ENCODE measurements at places on chromosomes 11 and 22.

- no peak for DNase-seq
These were observed 20.9 kb upstream of the SLC25A1 start for GRCh38 chr22:19199479-19199878.

DNA sequence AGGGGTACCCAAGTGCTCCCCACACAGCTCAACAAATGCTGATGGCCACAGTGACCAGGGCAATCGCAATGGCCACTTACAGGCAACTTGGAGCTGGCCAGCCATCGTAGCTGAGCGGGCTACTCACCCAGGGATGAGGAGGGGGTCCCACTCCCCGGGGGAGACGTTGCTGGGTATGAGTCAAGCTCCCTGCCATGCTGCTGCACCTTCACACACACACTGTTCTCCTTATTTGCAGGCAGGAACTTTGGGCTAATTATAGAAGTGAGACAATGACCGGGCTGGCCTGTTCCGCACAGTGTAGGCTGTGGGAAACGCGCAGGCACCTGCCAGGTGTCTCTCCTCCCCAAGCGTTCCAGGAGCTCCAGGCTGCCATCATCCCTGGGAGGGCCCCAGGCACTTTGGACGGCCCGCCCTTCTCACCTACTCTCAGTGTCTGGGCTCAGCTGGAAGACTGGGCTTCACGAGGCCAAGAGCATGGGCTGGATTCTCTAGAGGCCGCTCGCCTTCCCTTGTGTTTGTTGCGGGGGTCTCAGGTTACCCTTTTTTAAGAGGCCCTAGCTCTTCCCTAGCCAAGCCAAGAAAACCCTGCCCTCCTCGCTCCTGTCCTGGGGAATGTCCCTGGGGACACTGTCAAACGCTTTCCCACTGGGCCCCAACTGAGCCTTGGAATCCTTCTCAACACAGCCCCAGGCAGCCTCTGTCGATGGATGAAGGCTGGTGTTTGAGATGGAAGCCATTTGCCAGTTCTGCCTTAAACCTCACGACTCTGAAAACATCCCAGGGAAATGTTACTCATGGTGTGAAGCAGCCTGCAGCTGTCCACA, 73.0 kb downstream of the RTL6 start:
- DNase-seq: no peak

- peak; percentile 63 for DNase-seq
These were observed 8.7 kb downstream of the PNPLA5 start for GRCh38 chr22:43883012-43883661.

- DNase-seq: peak; percentile 3
These were observed 418.2 kb downstream of the METTL15 start for GRCh38 chr11:28526406-28526751.

DNA sequence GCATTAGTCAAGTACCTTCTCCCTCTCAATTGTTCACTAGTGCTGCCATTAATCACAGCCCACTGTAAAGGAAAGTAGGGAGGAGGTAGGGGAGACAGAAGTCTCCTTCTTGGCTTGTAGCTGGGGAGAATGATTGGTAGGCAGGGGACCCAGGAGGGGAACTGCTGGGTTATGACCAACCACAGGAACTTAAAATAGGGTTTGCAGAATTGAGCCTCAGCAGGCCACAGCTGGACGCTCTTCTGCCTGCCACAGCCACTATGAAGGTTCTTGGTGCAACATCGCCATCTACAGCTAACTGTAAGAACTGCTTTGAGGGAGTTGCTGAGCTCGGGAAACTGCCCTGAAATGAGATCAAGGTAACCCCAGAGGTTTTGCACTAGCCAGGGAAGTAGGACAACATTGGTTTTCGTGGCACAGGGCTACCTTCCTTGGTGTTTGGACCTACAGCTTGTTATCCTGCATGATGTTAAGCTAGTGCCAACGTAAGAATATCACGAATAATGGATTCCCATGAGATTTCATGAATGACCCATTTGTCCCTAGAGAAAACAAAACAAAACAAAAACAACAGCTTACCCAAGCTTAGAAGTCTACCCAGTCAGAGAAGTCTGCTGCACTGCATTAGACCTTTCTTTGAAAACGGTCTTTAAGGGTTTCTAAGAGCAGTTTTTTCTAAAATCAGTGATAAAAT, 787.1 kb upstream of the API5 start:
- DNase-seq: peak; percentile 98

DNA sequence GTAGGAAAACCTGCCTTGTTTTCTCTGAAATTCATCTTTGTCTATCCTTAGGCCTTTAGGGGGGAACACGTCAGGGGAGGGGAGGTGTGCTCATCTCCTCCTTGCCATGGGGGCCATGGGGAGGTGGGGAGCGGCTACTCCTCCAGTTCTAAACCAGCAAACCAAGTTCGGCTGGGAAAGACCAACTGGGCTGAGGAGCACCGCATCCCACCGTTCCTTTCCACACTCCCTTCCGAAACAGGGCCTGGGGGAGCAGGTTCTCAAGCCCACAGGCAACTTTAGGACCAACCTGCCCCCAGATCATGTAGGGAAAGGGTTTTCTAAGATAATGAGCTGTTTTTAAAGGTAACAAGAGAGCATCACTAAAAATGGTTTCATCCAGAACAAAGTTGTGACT, 77.5 kb upstream of the PITPNB start:
- DNase-seq: no peak

- DNase-seq: no peak
These were observed 12.8 kb downstream of the PNPLA5 start for GRCh38 chr22:43878831-43879550.

- no peak for DNase-seq
These were observed 43.8 kb downstream of the APOL1 start for GRCh38 chr22:36296690-36297089.

DNA sequence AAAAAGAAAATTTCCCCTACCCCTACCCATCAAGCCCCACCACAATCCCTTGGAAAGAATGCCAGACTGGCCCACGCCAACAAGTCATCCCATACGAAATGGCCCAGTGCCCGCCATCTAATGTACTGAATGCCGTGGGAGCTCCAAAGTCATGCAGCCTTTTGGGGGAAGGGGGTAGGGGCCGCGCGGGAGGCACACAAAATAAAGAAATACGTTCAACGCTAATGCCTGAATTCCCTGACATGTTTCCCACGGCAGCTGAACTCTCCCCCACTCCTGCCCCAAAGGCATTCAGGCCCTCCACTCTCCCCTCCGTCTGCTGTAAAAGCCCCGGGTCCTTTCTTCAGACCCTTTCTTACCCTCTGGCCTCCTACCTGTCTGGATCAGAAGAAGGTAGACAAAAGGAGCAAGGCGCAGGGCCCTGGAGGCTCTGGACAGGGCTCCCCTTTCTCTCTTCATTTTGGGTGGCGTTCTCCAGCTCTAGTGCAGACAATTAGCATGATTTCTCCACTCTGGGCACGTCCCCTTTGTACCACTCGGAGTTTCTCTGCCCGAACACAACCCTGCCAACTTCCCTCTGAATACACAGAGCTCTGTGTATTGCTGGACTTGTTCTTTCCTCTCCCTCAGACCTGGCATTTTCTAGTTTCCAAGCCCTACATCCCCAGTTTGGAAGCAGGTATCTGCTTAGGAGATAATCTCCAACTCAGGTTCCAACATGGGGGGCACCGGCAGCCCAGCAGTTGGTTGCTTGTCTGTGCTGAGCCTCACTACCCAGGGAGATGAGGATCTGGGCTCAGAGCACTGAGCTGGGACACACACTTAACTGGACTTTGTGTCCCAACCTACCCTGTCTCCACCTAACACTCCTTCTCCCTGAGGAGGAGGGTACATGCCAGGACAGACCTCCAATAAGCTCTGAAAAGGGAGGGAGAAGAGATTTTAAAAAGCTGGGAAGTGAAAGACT, at the start of gene HEPACAM:
Gene HEPACAM, minus strand, starts transcription at position 500 of the 967 bp plus-strand sequence. Its CDS starts 41 bp downstream, at position 459.
- DNase-seq: no peak

- no peak for DNase-seq
These were observed 98.1 kb downstream of the RNF169 start for GRCh38 chr11:74846770-74847169.

DNA sequence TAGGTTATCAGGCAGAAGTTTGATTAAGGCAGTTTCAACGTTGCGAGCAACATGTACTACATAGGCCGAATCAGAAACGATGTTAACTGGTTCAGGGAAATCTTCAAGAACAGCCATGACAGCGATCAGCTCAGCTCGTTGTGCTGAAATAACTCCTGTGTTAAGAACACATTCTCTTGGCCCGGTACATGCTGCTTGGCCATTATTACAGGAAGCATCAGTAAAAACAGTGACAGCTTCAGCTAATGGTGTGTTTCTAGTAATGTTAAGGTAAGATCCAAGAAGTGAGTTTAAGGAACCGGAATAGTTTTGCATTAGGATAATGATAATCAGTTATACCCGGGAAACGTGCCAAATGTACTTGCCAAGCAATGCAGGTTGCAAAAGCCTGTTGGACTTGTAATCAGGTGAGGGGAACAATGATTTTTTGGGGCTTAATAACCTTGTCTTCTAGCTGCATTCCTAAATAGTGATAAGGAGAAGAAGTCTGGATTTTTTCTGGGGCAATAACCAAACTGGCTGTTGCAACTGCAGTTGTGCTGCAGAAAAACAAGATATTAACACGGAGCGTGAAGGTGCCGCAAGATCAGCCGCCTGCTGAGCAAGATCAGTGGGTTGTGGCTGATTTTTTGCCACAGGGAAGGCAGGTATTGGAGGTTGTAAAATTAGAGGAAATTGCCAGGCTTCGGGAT, 14.3 kb downstream of the OR52K1 start:
- DNase-seq: peak; percentile 38

DNA sequence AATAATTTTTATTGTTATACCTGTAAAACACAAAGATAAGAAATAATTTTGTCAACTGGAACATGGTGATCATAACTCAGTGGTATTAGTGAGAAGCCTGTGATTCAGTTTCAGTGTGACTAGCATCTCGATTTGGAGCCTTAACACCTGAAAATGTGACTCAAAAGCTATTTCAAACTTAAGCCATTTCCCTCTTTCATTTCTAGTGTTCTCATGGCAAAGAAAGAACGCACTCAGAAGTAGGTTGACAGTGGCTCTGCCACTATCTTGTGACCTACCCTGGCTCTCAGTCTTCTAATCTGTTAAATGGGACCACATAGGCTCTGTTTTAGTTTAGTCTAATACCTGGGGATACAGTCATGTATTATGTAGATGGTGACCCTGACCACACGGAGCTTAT, 62.7 kb downstream of the ISX start:
- no peak for DNase-seq

GRCh38 chr11:112307616-112308015, 47.0 kb upstream of the PLET1 start:
- DNase-seq: no peak

- no peak for DNase-seq
These were observed 134.2 kb upstream of the CARD18 start for GRCh38 chr11:105273660-105274280.

DNA sequence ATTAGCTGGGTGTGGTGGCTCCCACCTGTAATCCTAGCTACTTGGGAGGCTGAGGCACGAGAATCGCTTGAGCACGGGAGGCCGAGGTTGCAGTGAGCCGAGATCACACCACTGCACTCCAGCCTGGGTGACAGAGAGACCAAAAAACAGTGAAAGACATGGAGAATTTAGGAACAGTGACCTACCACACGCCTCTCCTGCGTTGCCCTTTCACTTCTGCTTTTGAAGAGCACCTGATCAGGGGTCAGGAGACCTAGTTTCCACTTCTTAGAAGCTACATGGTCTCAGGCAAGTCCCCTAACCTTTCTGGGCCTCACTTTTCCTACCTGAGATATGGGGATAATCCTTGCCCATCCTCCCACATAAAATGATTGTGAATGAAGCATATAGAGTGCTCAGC, 12.2 kb downstream of the SLC35C1 start:
- DNase-seq: no peak

- DNase-seq: no peak
These were observed 61.0 kb upstream of the NAV2 start for GRCh38 chr11:19651653-19652052.

DNA sequence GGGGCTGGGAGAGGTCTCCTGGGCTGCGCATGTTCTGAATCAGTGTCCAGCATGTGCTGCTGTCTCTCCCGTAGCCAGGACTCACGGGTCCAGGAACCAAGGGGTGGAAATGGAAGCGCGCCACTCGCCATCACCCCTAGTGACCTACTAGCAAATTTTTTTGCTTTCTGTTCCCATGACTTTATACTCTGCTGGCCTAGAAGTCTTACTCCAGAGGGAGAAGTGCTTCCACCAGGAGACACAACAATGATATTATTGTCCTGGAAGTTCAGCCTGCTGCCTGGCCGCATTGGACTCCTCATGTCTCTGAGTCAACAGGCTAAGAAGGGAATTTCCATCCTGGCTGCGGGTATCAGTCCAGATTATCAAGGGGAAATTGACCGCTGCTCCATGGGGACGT, 729.7 kb downstream of the BRD1 start:
- DNase-seq: no peak

DNA sequence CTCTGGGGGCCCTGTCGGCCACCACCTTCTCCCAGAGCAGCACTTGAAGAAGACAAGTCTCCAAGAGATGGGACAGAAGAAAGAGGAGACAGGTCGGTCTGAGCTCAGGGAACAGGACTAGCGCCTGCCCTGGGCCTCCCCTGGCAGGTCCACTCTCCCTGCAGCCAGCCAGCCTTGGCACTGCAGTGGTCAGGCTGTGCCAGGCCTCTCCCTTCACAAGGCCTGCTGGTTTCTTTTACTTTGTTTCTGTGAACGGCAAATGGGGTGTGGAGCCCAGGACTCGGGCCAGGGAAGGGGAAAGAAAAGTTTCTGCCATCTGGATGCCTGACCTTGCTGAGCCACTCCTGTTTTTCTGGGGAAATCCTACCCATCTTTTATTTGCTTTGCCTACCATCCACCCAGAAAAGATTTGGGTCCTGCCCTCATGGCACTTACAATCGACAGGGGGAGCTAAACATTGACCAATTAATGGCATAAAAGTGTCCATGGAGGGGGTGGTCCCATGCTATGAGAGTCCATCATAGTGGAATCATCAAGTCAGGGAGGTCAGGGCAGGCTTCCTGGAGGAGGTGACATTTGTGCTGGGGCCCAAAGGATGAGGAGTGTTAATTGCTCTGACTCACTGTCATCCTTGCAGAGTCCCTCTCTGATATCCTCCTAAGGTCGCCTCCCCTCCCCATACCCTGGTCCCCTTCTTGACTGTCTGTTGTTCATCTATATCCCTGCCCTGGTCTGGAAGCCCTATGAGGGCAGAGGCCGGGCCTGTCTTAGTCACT, 65.2 kb downstream of the NFAM1 start:
- DNase-seq: no peak

DNA sequence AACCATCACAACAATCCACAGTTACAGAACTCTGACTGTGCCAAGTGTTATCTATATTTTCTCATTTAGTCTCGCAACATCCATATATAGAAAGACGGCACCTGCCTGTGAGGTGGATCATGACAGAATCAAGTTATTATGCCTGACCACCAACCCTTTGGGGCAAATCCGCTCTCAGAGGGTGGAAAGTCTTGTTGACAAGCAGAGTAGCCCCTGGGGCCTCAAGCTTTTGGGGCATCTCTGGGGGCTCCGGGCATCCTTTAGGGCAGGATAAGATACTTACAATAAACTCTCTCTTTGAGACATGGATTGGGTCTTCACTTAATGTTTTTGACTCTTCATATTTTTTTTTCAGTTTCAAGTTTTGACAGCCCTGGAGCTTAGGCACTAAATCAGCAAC, 150.5 kb upstream of the NAV2 start:
- no peak for DNase-seq

GRCh38 chr11:114367244-114367957, 32.9 kb downstream of the C11orf71 start:
- DNase-seq: no peak

- no peak for DNase-seq
These were observed 6.7 kb upstream of the APOL4 start for GRCh38 chr22:36208162-36208765.

Measured in NCI-H1105 treated with DMSO at 0.1 percent for 48 hours (cell line).